ENCODE measurements at places on chromosomes 7 and 10.

DNA sequence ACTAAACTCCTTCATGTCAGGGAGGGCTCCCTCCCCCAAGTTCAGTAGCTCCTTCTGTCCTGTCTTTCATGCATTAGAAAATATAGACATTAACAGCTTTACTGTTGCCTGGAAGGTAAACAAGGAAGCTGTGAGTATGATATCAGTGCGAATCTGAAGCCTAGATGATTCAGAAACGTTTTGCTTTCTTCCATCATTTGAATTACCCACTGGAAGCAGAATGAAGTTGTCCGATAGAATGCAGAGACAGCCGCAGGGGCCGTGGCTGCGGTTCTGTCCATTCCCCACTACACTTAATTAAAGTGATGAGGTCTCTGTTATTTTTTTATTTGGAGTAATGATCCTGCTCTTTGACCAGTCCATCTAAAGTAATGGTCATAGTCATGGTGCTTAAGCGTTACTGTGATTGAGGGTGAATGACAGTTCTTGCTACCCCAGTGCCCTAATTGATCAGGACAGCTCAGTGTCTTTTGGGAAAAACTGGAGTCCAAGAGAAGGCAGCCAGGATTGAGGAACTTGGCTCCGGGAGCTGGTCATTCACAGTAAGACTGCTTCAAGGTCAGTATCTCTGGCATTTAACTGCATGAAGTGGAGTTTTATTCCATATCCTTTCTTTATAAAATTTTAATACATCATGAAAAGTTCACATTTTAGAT is 69.9 kb downstream of the PTPRE start:
- no peak for DNase-seq

- peak; percentile 67 for DNase-seq
Measured at GRCh38 chr10:80530251-80530650, 7.5 kb upstream of the SH2D4B start.

- DNase-seq = no peak
Measured at GRCh38 chr10:31982111-31982510, 53.5 kb upstream of the ARHGAP12 start.

GRCh38 chr10:6463366-6463765 is 116.7 kb downstream of the PRKCQ start:
- no peak for DNase-seq

GRCh38 chr7:41655426-41655825 is 47.5 kb downstream of the INHBA start:
- DNase-seq = no peak

GRCh38 chr10:123295644-123296043 is 141.4 kb downstream of the BUB3 start:
- DNase-seq = peak; percentile 10

- no peak for DNase-seq
Measured at GRCh38 chr10:108307925-108308312, 1143.4 kb upstream of the SORCS1 start.

DNA sequence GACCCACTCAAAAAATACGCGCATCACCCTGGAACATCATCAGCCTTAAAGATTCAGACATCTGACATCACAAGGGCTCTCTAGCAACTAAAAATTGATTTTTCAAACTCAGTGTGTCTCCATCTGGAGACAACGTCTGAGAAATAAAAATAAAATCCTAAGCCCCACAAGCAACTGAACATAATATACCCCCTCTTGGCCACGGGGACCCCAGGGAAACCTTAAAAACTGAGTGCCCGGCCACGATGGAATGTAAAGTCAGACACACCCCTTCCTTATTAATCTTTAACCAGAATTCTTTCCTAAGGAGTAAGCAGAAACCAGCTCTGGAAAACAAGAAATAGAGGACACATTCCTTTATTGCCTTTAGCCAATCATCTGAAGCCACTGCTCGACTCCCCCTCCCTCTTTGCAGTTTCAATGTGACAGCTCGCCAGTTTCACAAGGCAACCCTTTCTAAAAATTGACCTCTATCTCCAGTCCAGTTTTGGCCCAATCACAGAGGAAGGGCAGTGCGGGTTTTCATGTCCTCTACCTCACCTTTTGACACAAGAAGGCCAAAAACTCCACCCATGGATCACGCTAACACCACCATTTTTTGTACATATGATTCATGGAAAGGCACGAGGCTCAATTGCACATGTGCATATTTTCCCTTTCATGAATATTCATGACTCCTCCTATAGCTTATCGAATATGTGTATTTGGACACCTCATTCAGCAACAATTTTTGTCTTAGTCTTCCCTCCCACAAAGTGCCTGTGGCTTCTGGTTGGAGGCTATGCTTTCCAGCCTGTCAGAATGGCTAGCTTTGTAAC is 24.2 kb downstream of the IFIT3 start:
- DNase-seq = no peak

- peak; percentile 51 for DNase-seq
Measured at GRCh38 chr10:132915411-132915810, 27.0 kb downstream of the CFAP46 start.

GRCh38 chr7:66597461-66597860 is 31.2 kb upstream of the KCTD7 start:
- no peak for DNase-seq

DNA sequence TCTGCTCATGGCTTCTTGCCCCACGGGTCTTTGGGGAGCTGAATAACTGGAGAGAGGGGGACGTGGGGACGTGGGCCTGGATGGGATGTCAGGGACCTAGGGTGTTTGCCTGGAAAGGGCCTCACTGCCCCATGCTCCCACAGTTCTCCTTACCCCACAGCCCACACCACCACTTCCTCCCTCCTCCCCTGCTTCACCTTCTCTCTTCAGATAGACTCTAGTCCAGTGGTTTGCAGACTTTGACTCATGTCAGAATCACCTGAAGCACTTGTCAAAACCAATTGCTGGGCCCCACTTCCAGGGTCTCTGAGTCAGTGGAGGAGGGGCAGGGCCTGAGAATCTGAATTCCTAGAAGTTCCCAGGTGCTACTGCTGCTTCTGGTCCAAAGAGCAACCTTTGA is 327.4 kb downstream of the RPS24 start:
- DNase-seq = peak; percentile 28

- peak; percentile 75 for DNase-seq
Measured at GRCh38 chr10:29239569-29240472, 49.0 kb upstream of the LYZL1 start.

DNA sequence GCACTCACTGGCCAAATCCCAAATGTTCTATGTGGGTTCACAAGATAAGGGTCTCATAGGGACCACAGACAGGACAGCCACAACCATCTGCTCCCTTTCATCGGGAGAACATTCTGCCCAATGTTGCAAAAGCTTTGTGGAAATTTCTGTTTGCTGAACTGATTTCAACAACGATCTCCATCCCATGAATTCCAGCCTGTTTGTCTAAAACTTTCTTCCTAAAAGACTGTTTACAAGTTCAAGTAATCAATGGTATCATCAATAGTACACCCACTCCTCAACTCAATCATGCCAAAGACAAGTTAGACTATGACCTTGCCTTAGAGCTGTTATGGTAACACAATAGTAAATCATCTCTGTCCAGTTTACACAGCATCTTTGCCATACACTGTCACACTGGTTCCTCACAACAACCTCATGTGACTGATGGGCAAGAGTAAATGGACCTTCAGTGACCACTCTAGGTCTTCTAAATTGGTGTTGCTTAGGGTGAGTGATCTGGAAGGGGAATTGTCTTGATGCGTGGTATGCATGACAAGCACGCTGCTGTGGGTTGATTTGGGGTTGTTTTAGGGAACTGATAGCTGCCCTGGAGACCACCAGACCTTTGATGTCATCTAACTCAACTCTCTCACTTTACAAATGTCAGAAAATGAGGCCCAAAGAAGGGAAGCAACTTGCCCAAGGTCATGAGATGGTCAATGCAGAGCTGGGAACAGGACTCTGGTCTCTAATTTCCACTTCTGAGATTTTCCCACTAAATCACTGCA is 95.1 kb downstream of the PPP1R3C start:
- DNase-seq = no peak

DNA sequence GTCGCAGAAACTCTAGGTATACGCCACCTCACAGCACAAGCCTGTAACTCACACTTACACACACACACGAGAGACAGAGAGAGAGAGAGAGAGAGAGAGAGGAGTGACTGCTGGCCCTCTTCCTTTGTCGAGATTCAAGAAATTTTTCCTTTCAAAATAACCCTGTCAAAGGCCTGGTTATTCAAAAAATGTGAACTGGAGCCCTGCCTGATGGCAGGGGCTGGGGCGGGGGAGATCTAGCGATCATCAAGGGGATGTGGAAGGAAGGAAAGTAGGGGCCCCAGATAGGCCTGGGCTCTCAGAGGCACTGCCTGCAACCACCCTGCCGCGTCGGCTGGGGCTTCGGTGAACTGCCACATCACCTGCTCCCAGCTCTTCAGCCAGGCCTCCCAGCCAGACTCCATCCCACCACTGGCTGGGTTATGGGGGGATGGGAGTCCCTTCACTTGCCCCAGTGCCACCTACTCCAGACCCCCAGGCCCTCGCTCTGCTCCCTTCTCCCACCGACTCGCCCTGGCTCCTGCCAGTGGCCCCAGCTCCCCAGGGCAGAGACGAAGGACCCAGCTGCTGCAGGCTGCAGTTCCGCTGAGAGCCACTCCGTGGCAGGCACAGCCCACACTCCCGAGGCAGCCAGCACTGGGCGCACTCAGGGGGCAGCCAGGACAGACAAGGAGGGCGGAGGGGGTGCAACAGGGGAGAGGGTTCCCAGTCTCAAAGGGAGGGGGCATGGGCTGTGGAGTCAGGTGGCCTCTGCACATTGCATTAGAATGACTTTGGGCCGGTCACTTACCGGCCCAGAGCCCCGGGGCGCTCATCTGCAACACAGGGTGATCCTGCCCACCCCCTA is 15.3 kb downstream of the KCNH2 start:
- DNase-seq = peak; percentile 81

Data from NB4 (cell line).